ENCODE measurements at places on chromosomes 1 and 21.

DNA sequence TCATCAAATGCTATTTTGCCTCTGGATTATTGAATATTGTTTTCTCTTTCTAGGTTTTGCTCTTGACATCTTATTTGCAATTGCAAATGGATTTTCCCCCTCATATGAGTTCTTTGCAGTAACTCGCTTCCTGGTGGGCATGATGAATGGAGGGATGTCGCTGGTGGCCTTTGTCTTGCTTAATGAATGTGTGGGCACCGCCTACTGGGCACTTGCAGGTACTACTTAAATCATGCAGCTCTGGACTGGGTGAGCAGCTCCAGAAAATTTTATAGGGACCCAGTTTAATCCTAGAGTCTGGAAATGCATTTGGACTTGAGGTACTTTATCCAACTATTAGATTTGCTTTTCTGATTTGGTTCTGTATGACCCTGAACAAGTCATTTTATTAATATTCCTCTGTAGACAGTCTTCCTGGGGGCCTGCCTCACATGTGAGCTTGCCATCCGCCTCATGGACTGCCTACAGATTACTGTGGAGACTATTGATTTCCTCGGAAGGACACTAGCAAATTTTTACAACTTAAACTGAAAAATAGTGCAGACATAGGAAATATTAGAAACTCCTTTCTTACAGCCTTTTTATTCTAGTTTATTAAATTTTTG, 44.5 kb downstream of the SLC22A15 start:
- DNase-seq: peak; percentile 49

DNA sequence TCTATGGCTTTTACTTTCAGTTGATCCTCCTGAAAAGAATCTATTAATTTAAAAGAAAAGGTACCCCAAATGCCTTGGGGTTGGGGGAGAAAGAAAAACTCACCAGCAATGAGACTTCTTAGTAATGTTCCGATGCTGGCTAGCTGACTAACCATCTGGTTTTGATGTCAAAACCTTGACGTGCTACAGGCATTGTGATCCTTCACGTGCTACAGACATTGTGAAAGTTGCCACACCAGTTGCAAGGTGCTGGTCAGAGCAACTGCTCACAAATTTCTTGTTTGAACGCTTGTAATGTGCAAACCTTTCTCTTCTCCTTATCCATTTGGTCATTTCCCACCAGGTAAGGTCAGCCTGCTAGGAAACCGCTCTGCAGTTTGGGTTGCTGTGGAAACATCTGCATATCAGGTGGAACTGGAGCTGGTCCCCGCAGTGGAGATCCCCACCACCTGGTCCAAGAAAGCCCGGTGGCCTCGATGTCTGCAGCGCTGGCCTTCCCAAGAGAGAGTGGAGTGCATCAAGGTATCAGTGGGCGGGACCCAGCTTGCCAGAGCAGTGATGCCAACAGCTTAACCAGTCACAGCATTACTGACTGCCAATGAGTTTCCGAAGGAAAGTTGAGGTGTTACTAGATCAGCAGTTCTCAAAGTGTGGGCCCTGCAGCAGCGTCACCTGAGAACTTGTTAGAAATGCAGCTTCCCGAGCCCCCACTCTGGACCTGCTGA, 16.1 kb downstream of the MAB21L3 start:
- DNase-seq: no peak

DNA sequence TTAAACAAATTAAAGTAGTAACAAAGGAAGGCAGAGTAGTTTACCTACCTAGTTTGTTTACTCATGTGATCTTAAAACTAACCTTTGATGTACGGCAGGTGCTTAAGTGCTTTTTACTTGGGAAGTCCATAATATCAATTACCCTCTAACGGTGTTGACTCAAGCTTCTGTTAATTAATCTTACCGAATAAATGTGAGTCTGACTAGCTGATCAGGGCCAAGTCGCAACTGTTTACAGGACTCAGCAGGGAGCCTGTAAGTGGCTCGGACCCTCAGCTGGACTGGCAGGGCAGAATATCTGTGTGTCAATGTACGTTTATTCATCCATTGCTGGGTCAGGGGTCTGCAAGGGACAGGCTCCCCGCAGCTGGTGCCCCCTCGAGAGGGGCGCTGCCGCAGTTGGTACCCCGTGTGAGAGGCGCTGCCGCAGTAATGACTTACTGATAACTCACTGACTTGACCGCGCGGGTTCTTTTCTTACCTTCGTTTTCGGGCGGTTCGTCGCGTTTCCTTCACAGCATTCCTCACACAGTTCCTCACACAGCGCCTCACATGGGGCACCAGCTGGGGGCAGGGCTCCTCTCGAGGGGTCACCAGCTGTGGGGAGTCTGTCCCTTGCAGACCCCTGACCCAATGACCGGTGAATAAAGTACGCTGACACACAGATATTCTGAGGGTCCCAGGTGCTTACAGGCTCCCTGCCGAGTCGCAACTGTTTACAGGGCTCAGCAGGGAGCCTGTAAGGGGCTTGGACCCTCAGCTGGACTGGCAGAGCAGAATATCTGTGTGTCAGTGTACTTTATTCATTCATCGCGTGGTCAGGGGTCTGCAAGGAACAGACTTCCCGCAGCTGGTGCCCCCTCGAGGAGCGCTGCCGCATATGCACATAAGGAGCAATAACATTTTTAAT, 3.0 kb downstream of the FMO1 start:
- DNase-seq: peak; percentile 59

- no peak for DNase-seq
These were observed 8.0 kb upstream of the CELSR2 start for GRCh38 chr1:109241344-109241743.

DNA sequence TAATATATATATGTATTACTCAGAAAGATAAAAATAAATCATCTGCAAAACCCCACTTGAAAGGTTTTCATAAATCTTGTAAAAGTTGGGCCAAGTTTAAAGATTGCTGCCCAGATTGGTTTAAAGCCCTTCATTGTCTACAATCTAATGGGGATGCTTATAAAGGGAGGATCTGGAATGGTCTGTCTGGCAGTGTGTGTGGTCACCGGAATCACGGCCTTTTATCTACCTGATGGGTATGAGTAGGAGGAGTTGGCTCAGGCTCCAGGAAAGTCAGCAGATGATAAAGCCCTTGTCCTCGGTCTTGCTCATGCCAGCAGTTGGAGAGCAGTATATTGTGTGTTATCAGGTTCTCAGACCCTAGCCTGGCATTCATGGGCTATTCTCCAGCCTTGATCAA, 197.7 kb downstream of the ROR1 start:
- DNase-seq: no peak

GRCh38 chr1:199396456-199396855, 631.1 kb upstream of the NR5A2 start:
- DNase-seq: no peak

DNA sequence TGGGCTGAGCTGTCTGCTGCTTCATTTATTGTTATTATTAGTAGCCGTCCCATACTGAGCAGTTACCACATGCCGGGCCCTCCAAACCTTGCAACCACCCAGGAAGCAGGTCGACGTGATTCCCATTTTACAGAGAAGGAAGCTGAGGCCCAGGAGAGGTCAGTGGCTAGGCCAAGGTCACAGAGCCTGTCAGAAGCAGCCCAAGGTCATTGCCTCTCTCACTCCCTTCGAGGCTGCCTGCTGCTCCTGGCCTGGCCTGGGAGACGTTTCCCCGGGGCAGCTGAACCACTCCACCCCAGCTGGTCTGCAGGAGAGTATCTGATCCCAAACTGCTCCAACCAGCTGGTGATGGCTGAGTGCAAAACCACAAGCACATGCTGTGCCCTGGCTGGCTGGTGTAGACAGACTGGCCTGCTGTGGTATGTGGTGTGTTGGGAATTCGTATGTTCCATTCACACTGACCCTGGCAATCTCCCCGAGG, 6.5 kb downstream of the PADI4 start:
- no peak for DNase-seq

GRCh38 chr1:212973426-212973825, 23.1 kb downstream of the VASH2 start:
- DNase-seq: no peak

GRCh38 chr1:55718758-55719671, 503.9 kb upstream of the USP24 start:
- DNase-seq: no peak

DNA sequence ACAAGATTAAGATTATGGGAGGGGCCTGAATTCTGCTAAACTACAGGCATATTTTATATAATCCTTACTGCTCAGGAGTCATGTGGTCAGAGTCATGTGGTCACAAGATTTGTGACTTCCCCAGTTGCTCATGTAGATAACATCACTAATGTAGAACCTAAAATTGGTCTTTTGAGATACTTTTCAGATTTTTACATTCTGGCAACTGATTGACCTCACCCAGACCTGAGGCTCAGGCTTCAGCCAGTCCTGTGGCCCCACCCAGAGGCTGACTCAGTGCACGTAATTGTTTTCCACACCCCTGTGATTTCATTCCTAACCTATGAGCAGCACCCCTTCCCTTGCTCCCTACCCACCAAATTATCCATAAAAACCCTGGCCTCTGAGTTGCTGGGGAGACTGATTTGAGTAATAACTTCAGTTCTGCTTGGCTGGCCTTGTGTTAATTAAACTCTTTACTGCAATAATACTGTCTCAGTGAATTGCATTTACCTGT, 41.7 kb upstream of the ZNF326 start:
- no peak for DNase-seq

DNA sequence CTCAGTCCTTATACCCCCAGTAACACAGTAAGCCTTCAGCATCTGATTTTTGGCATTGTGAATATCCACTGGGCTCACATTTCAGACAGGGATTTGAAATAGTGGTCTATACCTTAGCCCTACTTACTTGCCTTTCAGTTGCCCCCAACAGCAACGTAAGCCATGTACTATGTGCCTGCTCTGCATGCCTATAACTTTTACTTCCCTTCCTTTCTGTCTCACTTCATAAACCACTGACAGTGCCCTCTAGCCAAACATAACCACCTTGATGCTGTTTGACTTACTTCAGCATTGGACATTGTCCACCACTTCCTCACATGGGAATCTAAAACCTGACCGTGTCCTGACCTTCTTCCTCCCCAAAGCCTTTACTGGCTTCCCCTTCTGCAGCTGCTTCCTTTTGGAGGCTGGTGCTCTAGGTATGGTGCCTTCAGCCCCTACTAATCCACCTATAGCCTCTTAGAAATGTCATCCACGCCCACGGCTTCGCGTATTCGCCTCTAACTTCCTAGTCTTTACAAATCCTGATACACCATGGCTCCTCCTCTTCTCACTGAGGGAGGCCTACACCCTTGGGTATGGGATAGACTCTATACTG, 3.6 kb upstream of the ZNF672 start:
- DNase-seq: no peak

GRCh38 chr1:1764876-1765470, 13.3 kb downstream of the NADK start:
- no peak for DNase-seq

DNA sequence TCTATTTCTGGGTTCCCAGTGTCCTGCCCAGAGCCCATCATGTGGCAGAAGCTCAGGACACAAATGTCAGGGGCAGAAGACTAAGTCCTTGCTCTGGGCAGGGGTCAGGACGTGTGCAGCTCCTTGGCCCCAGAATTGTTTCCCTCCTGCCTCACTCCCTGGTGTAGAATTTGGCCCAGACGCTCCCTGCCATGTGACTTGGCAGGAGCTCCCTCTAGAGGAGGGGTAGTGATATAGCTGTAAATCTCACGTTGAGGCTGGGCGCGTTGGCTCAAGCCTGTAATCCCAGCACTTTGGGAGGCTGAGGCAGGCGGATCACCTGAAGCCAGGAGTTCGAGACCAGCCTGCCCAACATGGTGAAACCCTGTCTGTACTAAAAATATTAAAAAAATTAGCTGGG, 91.2 kb downstream of the UBIAD1 start:
- no peak for DNase-seq

GRCh38 chr21:39332175-39332574, 16.7 kb downstream of the HMGN1 start:
- no peak for DNase-seq

DNA sequence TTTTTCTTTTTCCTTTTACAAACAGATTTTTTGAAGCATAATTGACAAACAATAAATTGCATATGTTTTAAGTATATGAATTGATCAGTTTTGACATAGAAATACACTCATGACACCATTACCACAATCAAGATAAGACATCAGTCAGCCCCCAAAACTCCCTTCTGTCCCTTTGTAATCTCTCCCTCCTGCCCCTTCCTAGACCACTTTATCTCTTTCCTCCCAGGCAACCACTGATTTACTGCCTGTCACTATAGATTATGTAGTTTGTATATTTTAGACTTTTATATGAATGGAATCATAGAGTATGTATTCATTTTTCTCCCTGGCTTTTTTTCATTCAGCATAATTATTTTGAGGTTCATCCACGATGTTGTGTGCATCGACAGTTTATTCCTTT, 6.9 kb upstream of the SYT14 start:
- no peak for DNase-seq

DNA sequence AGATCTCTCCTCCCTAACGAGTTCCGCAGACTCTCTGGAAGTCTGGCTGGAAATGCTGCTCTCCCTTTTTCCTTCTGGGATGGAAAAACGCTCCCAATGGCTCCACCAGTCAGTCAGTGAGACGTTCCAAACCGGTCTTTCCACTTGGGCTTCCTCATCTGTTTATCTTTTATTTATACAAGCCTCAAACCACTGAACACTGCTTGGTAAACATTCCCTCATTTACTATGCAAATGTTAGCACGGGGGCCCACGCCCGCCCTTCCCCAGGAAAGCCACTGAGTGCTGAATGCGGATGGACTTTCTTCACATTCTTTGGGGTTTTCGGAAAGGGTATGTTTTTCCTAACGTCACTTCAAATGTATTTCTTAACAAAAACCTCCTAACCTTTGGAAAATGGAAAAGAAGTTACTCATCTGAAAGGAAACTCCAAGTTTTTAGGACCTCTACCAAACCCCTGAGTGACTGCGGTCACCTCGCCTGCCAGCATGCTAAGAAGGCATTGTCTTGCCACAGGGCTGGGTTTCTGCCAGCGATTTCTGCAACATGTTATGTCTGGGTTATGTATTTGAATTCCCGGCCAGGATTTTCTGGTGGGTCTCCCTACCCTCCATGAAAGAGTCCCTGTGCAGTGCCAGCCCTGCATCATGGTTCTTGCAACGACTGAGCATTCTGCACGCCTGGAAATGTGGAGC, 14.0 kb upstream of the UMODL1 start:
- no peak for DNase-seq

Measured in neural crest cell (in vitro differentiated cells).